ENCODE measurements at places on chromosomes 7 and 10. TPM values are rescaled to one million over a fixed set of nuclear protein-coding genes. Genes with fewer than 3 reads are reported as not detected.

The ASB15 gene
- not detected for total RNA-seq

The JCAD gene
- 169 TPM for total RNA-seq

The PNLIPRP1 gene
- total RNA-seq = not detected

The NPFFR1 gene
- total RNA-seq = 0.50 TPM

DNA sequence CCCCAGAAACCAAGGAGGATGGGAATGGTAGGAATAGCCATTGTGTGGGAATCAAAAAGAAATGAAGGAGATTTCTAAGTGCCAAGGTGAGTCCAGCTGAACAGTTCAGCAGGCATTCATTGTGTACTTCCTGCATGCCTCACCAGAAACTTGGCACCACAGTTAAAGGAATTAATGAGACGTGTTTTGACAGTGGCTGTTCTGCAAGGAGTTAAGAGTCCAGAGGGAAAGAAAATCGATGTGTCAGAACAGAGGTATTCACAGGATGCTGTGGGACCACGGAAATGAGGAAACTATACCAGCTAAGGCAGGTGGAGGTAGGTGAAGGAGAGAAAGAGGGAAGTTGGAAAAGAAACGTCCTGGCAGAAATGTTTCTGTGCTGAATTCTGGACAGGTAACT, 78.1 kb downstream of the PRKCQ start:
- no peak for DNase-seq

The GRM3 gene
- 22.1 TPM for total RNA-seq

The GNB2 gene
- 89.9 TPM for total RNA-seq

GRCh38 chr7:2070151-2070763, 162.5 kb downstream of the MAD1L1 start:
- DNase-seq = no peak

DNA sequence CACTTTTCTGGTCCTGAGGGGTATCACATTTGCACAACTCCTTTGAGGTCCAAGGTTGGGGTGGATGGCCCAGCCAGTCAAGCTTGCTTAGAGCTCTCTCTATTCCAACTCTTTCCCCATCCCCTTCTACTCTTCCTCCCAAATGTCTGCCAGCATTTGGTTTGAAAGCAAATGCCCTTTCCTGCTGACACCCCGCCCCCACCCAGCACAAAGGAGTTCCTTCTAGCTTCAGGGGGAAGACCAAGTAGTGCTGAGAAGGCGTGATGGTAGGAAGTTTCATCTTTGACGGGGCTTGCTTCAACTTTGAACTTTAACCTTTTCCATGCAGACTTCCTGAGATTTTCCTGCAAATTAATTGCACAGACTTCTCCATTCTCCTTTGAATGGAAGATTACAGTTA, 137.5 kb upstream of the TCF7L2 start:
- no peak for DNase-seq

GRCh38 chr10:114648368-114648767, 9.7 kb downstream of the ABLIM1 start:
- DNase-seq = no peak

DNA sequence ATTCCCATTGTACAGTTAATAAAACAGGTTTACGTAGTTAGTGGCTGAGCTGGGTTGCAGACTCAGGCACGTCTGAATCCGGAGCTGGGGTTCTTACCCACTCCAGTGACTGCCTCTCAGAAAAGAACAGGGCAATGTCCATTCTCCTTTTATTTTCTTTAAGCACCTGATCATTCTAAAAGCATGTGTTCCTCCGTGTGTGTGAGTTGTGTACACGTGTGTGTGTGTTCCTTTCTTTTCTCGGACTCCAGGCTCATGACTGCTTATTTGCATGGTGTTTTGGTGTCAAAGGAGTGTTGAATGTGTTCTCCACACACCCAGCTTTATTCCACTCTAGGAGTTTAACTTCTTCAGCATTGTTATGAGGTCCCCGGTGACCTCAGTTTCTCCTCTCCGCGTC, 260.1 kb downstream of the SNX10 start:
- DNase-seq = no peak

The PTF1A gene
- not detected for total RNA-seq

GRCh38 chr7:73517241-73517995, 4.7 kb downstream of the BAZ1B start:
- DNase-seq = no peak

GRCh38 chr10:49368256-49368655, 27.6 kb downstream of the DRGX start:
- no peak for DNase-seq

GRCh38 chr10:93945819-93946218, 47.9 kb upstream of the PLCE1 start:
- DNase-seq = no peak

GRCh38 chr10:79491143-79491835, 21.0 kb upstream of the EIF5AL1 start:
- no peak for DNase-seq

DNA sequence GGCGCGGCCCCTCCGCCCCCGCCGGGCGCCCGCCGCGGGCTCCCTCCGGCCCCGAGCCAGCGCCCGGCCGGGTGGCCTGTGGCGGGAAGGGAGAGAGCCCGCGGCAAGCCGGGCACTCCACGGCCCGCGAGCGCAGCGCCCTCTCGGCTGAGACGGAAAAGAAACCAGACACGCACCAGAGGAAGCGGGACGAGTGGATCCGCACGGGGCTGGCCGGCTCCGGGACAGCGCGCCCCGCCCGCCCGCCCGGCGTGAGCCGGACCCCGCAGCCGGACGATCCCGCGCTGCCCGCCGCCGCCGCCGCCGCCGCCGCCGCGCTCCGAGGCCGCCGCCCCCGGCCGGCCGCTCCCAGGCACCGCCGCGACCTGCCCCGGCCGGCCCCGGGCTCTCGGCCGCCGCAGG, 300 bp downstream of the ARHGAP21 start:
- DNase-seq = no peak

DNA sequence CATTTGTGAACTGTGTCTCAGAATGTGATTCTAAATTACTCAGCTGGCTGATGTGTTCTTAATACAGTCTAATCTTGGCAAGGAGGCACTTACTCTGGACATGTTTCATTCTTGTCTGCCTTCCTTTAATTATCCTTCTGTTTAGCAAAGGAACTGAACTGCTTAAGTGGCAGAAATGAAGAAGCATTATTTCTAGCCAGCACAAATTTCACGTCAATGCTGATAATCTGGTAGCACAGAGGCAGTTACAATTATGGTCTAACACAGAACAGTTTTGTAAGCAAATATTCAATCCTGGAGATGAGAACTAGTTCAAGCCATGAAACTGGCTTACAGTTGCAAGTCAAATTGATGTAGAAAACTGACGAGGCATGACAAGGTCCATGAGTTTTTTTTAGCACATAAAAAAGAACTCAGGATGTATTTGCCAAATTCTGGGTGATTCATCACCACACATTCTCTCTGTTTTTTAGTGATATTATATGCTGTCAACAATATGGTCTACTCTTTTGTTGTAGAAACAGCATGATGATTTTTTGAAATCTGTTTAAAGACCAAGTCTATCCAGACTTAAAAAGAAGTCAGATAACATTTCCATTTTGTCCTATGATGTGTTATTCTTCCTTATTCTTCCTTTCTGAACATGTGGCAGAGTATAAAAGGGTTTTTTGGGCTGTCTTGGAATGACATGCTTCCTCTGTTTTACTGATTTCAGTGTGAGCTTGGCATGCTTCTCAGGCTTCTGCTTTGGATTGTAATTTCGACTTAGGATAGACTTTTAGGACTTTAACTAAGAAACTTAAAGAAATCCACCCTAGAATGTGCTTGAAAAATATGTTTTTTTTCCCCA, 154.8 kb downstream of the DNAJB9 start:
- DNase-seq = no peak

DNA sequence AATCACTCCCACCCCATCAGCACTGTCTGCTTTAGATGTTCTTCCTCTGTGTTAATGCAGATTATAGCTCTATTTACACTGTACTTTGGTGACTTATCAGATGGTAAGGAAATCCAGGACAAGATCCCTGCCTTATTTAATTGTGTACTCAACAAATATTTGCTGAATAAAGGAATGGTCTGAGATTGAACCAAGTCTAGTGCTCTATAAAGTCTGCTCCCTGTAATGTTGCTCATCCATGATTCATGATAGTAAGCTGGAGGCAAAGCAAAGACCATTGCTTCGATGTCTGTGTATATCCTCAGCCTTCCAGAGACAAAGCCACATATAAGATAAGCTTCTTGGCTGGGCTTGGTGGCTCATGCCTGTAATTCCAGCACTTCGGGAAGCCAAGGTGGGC, 33.5 kb downstream of the PLCE1 start:
- no peak for DNase-seq

The IMMP2L gene
- 26.8 TPM for total RNA-seq

- DNase-seq = no peak
Observed at GRCh38 chr7:135204876-135205275, 6.5 kb downstream of the WDR91 start.

The VAX1 gene
- total RNA-seq = not detected

DNA sequence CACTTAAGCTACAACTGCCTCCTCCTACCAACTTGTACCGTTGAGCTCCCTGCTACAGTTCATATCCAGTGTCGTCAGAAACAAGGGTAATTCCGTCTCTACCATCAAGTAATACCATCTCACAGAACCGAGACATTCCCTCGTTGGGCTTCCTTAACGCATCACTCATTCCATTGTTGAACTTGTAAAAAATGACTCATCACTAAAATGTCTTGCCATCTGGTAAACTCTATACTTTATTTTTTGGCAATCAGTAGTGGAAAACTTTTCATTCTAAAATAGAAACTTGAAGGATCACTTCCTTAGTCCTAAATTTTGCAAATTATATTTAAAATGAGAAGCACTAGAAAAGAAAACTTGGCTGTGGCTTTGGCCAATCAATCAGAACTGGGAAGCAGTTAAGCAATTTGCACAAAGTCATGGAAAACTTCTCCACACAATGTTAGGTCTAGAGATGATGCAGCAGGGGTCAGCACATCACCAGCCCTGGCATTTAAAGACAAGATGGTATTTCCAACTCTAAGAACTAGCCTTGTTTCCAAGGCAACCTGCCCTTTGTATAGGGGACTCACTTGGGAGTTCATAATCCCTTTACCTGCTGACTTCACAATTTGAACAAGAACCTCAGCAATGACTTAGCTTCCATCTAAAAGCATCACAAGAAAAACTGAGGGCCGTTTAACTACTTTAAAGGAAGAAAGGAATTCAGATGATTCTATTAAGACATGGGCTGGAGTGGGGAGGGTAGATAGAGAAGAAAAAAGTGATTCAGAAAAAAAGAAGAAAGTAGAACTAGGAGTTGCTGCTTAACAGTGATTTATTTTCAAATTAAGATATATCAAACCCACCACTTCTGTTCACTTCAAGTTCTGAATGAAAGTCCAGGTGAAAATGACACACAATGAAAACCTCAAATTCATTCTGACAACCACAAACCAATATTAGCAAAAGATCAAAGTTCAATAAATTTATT, 288.1 kb downstream of the PARD3 start:
- no peak for DNase-seq

The HGF gene
- 12.2 TPM for total RNA-seq

- no peak for DNase-seq
Observed at GRCh38 chr10:110511734-110512449, 14.2 kb downstream of the DUSP5 start.

DNA sequence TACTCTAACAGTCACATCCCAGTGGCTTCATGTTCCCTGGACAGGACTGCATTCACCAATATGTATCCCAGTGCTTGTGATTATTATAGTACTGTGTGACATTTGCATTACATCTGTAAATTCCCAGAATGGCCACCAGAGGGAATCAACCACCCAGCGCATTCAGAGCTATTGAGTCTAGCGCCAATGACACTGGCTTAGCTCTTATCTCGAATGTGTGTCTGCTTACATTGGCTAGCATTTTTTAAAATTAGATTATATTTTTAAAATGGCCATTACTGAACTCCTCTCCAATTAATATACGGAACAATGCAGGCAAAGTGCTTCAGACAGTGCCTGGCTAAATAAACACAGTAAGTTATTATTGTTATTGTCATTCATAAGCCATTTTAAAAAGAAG, 36.3 kb downstream of the TRIL start:
- DNase-seq = no peak

DNA sequence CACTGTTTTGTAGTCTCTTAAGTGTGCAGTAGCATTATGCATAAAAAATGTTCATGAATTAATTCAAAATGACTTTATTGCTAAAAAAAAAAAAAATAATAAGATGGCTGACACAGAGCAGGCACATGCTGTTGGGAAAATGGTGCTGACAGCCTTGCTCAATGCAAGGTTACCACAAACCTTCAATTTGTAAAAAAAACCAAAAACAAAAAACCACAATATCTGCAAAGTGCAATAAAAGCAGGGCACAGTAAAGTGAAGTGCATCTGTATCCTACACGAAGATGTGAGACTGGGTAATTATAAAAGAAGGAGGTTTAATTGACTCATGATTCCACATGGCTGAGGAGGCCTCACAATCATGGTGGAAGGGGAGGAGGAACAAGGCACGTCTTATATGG, 185.8 kb downstream of the USP6NL start:
- no peak for DNase-seq

GRCh38 chr7:159237022-159237653, 92.5 kb upstream of the VIPR2 start:
- DNase-seq = no peak

- DNase-seq = no peak
Observed at GRCh38 chr7:123594813-123595241, 6.8 kb upstream of the ASB15 start.

The TRIM50 gene
- total RNA-seq = not detected

GRCh38 chr7:123939784-123940183, 14.7 kb downstream of the SPAM1 start:
- no peak for DNase-seq

The ZNF107 gene
- total RNA-seq = 9.8 TPM

The ADIRF gene
- total RNA-seq = 23.9 TPM

DNA sequence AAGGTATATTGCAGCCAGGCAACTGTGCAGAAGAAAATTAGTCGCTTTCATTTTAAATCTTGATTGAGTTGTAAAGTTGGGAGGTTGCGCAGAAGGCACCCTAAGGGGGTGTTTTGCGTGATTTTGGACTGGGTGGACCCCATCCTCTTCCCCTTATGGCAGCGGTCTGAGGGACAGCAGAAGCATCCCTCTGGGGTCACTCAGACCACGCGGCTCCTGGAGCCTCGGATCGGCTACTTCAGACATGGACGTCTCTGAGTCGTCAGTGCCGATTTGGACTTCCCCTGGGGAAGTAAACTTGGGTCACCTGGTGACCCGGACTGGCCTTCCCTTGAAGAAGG, 639.0 kb upstream of the DPP6 start:
- no peak for DNase-seq

DNA sequence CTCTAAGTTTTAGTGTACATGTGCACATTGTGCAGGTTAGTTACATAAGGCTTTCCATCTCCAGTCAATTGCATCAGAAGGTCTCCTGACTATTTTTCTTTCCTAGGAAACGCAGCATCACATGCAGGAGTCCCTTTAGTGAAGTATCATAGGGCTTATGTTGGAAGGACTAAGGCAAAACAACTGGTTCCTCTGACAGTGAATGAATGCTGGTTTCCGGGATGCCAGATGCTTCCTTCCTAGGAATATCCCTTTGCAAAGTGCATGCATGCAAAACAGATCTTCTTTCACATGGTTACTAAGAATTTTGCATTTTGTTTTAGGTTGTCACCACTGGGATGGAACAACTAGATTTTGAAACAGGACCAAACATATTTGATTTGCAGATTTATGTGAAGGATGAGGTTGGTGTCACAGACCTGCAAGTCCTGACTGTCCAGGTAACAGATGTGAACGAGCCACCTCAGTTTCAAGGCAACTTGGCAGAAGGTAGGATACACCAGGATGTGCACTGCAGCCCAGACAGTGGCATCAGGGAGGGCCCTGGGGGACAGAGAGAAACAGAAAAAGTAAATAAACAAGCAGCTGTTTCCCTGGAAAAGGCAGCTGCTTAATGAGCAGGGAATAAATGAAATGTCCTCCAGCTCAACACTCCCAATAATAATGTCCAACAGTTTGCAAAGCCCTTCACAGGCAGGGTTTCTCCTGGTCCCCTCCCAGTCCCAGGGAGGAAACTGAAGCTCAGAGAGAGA, 17.8 kb downstream of the CDHR3 start:
- DNase-seq = no peak
